ENCODE measurements at places on chromosomes 4 and X. TPM values are rescaled to one million over a fixed set of nuclear protein-coding genes. Genes with fewer than 3 reads are reported as not detected.

Gene PDK3
- 11.4 TPM for total RNA-seq

Gene LINC00632
- 7.2 TPM for total RNA-seq

Gene SRPX2
- 61.9 TPM for total RNA-seq

Gene PITX2
- total RNA-seq: not detected

Gene DACH2
- total RNA-seq: not detected
